ENCODE measurements at places on chromosomes 5 and 9.

DNA sequence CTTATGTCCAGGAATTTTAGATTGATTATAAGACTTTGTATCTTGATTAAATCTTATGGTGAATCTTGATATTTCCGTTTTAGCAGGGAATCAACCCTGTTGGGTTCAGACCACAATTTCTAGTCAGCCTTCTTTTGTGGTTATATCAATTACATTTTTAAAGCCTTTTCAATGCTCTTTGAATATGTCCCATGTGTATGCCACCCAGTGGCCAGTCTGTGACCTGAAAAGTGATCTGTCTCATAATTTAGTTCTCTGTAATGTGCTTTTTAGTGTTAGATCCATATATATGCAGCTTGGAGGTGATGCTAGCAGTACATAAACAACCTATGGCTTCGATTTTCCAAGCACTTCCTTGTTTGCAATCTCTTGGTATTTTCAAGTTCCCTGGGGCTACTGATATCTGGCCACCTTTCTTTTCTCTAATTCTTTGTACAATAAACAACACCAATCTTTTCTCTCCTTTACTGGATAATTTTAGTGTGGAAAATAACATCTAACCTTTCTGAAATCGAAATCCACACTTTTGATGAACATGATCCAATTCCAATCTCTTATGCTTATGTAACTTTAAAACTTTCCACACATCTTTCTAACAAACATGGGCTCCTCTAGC, 28.8 kb downstream of the PDE8B start:
- DNase-seq = peak; percentile 22

- peak; percentile 11 for DNase-seq
Observed at GRCh38 chr5:104909803-104910202, 1347.2 kb upstream of the NUDT12 start.

- peak; percentile 98 for DNase-seq
Observed at GRCh38 chr9:12785260-12785770, 10.5 kb downstream of the LURAP1L start.

DNA sequence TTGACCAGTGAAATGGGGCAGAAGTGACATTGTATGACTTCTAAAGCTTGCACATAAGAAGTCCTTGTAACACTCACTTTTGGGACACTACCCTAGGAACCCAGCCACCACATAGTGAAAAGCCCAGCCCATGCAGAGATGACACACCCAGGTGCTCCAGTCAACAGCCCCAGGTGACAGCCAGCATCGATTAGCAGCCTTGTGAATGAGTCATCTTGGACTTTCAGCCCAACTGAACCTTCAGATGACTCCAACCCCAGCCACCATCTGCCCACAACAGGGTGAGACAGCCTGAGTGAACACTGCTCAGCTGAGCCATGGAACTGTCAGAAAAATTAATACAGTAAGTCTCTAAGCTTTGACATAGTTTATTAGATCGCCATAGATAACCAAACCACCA, 458.6 kb downstream of the ZSWIM6 start:
- DNase-seq = peak; percentile 18

DNA sequence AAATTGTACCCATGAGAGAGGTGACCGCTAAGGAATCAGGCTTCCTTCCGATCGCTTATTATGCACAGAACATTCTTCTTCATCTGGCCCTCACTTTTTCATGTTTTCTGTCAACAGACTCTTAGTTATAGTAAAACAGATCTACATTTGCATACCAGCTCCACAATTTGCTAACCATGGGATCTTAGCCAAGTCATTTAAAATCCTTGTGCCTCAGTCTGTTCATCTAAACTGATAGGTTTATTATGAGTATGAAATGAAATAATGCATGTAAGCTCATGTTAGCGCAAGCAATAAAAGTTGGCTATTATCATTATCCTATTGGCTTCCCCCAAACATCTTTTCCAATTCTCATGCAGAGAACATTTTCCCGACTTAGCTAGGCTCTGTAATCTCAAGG, 42.3 kb downstream of the FGF1 start:
- DNase-seq = no peak

- DNase-seq = no peak
Observed at GRCh38 chr5:39199335-39199734, 20.0 kb downstream of the FYB1 start.

GRCh38 chr5:72511774-72512592, 4.8 kb upstream of the ZNF366 start:
- peak; percentile 90 for DNase-seq

DNA sequence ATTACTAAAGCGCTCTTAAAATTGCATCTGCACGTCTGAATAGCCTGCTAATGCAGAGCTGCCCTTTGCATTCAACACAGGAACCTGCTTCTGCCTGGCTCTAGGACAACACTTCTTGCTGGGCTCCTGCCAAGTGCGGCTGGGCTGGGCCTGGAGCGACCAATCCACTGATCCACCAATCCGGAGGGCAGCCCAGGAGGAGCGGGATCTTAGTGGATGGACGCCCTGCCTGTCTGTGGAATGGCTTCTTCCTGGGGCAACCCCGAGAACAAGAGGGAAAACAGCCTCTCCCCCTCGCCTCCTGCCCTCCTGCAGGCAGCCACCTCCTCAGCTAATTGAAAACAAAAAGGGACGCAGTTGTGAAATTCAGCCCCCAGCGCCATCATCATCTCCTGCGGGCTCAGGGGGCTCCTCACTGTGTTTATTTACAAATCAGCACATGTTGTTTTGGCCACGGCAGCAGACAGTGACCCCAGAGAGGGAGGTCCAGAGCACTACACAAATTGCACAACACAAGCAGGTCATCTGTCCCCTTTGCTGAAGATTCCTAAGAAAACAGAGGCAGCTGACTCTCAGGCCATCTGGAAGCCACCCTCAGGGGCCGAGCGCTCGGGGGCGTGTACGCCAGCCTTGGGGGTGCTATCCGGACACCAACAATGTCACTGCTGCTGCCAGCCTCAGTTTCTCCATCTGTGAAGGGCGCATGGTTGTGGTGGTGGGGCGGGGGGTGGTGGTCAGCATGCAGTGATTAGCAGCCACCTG, 57.3 kb downstream of the GADD45G start:
- DNase-seq = peak; percentile 93

DNA sequence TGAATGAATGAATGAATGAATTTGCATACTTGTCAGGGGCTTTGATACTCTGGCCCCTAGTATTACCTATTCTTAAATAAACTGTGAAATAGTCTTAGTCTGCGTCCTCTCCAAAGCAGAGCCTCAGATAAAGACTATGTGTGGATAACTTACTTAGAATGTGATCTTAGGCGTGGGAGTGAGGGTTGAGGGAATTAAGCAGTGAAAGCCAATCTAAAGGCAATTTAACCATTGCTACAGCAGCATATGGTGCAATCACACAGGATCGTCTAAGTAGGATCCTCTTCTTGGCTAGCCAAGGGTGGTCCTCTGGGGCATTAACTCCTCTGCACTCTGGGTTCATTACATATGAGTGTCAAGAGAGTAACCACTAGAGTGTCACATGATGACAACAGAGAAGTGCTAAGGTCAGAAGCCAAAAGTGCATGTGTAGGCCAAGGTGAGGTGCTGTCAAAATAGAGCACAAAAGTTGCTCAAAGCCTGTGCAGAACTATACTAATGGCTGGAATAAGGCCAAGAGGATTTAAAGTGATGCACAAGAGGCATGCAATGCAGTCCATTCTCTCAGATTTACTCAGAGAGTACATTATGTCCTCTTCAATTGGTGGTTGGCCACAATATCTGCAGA, 274.4 kb upstream of the SEMA6A start:
- no peak for DNase-seq

DNA sequence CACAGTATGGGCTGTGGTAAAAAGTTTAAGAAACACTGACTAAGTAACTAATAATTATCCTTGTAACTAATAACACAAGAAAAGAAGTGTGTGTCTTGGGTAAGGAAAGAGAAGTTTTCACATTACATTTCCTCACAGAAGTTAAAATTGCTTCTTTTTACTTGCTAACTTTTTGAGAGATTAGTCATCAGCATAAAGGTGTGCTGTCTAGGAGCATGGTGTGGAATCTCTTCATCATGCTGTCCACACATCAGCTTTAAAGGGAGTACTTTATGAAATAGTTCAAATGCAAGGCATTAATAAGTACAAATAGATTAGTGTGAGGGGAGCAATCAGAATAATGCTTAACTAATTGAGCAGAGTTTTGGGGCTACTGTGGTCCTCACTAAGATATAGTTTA, 29.8 kb downstream of the WDR36 start:
- DNase-seq = no peak

DNA sequence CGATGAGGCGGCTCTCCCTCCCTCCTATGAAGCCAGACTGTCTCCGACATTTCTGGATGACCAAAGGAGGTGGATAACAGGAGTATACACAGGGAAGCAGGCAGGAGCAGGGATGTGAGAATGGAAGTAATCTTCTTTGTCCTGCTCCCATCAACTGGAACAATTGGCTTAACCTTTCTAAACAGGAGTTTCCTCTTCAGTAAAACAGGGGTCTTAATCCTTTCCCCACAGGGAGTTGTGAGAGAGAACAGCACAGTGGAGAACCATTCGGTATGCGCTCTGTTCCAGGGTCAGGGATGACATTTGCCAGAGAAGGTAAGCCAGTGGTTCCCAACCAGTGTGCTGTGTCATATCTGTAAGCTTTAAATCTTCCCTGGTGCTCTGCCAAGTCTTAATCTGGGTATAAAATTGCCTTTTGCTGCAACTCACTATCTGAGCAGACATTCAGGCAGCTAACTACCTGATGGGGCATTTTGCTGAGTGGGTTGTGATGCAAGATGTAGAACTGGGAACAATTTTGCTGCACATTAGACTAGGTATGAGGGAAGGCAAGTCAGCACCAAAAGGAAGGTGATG, 294.8 kb upstream of the KIF2A start:
- no peak for DNase-seq

DNA sequence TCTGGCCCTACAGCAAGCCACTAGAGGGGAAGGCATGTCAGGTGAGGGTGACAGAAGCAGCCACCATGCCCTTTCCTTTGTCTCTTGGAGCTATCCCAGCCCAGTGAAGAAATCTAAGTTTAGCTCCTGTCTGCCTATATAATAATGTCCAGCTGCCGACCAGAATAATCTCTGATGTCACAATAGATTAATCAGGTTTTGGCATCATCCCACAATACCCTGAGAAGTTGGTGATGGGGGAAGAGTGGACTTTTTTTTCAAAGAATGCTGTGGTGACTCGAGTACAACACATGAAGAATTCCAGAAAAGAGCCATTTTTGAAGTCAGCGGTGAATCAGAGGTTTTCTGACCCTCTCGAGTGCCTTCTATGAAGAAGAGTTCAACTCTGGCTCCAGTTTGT, 1.7 kb upstream of the TSLP start:
- DNase-seq = peak; percentile 30

DNA sequence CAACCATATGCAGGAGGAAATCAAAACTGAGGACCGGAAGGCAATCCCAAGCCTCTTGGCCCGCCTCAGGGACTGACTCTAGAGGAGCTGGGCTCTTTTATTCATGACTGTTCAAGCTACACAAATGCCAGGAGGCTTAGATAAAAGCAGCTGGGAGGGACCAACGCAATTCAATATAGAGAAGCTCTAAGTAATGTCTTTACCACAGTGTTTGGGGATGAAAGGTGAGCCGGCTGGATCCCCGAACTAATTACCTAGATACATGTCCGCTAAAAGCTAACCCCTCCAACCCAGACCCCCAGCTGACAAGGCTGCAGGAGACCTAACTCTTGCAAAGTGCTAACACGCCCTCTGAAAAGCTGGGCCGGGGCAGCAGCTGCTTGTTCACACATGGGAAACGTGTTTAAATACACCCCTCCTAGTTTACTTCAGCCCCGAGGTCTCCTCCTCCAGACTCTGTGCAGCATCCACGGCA, 67.5 kb downstream of the TLE1 start:
- no peak for DNase-seq

All from M059J (cell line).